Stimulated activated CD4-positive, alpha-beta T cell treated with anti-CD3 and anti-CD28 coated beads, Interleukin-15, amount 100 ng/mL, for 1 hour (primary cell): ENCODE measurements at places on chromosomes 3 and 15.

DNA sequence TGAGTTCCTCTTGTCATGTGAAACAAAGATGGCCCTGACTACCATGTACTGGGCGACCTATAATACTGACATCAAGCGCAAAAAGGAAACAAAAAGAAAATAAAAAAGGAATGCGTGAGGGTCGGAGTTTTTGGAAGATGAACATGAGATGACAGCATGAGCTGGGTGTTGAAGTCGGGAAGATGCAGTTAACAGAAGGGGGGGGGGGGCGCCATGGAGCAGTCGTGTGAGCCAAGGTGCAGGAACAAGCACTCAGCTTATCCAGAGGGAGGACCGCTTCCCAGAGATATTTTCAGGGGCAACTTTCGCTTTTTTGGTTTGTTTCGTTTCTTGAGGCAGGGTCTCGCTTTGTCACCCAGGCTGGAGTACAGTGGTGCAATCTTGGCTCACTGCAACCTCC lies 110.2 kb downstream of the RORA start:
- no peak for DNase-seq

GRCh38 chr3:151035072-151035471 lies 50.4 kb upstream of the MED12L start:
- no peak for DNase-seq

DNA sequence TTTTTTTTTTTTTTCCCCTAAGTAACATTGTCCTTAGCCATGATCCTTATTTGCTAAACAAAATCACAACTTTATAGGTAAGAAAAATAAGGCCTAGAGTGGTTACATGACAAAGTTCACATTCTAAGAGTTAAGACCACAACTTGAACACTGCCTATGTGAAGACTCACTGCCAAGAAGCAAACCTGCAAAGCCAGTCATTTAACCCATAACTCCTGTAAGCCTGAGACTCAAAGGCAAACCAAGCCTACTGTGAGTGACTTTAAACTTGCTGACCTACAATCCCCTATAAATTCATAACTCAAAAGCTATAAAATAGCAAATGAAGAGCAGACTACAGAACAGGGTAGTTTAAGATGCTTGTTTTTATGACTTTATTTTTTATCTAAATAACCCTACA lies 12.9 kb upstream of the ANKRD28 start:
- no peak for DNase-seq

DNA sequence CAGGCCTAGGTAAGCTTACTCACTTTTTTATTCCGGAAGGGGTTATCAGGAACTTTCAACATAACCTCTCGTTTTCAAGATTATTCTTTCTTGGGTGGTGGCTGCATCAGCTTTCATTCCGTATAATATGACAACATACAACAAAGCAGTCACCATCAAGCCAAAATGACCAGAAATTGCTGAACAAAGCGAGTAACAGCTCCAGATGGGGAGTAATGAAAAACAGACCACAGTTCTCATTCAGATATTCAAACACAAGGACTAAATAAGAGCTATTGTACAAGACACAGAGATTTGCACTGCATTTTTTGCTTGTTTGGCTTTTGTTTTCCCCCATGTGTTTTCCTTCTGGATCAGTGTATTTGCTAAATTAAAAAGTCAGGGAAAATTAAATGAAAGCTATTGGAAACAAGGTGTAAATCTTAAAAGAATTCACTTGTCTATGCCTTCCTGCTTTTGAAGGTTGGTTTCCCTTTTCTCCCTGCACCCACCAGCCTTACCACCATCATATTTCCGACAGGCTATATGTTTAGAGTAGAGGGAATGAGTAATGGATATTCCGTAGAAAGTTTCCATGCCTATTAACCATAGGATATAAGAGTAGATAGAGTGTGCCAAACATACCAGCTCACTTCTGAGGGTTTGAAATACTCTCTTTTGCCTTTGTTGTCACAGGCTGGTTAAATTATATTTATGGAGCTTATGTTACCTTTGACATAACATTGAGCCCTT lies 213.6 kb downstream of the RBMS3 start:
- DNase-seq: no peak

DNA sequence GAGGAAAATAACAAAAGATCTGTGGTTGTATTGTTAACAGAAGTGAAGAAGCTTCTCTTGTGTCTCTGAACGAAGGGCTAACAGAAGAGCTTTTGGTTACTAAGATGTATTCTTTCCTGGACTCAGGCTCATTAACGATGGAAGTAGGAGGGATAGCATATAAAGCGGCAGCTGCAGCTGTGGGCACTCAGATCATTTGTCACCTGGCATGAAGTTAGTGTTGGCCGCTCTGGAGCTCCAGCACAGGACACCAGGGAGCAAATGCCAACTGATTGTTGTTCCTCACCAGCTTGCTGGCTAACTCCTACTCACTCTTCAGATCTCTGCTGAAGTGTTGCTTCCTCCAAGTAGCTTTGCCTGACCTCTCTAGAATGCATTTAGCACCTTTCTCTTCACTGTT lies 15.5 kb upstream of the SLITRK3 start:
- DNase-seq: no peak

DNA sequence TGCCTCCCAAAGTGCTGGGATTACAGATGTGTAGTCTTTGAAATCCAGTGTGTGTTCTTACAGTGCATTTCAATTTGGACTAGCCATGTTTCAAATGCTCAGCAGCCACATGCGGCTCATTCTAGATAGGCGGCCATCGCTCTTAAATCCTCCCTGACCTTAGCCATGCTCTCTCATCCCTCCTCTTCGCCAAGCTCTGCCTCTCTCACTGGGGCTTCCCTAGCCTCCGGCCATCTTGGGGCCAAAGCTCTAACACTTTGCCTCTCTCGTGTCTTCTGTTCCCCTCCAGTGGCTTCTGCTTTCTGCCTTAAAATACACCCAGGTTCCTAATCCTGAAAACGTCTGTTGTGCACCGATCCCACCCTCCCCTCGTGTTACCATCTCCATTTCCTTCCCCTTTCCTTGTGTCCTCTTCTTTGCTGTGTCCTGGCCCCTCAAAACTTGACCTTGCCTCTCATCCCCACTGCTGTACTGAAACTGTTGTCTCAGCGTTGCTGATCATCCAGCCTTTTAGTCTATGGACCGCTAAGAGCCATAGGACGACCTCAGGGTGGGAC lies 1.4 kb upstream of the GHRL start:
- DNase-seq: no peak

- DNase-seq: no peak
Observed at GRCh38 chr3:18808429-18808828, 339.9 kb upstream of the KCNH8 start.

- no peak for DNase-seq
Observed at GRCh38 chr3:10353160-10353559, 32.2 kb upstream of the SEC13 start.

DNA sequence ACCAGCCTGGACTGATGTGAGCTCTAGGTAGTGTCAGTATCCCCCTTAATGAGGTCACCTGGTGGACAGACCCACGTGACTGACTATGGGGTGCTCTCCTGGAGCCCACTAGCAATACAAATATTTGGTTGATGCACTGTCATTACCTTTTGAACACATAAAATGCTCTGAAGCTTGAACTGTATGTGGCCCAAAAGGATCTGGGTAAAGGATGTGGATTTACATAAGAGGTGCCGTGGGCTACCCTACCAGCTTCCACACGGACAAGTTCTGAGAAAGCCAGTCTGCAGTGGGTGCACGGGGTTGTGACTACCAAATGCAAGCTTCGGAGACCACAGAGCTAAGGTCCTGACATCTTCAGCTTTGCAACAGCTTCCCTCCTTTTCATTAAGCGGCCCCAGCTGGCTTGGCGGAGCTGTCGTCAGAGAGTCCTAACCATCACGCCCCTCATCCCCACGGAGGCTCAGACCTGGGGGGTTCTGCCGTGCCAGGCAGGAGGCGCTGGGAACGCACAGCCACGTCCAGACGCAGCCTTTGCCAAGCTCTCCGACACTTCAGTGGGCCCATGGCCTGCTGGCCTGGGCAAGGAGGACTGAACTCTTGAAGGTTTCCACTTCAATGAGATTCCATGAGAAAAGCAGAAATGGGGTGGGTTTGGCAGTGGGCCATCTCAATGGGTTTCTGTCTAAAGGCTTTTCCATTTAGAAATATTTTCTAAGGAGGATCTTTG lies 228.3 kb downstream of the ADAMTS17 start:
- DNase-seq: no peak

- DNase-seq: no peak
Observed at GRCh38 chr15:96088650-96089049, 241.8 kb upstream of the NR2F2 start.

- no peak for DNase-seq
Observed at GRCh38 chr3:186589856-186590579, 19.5 kb downstream of the DNAJB11 start.

DNA sequence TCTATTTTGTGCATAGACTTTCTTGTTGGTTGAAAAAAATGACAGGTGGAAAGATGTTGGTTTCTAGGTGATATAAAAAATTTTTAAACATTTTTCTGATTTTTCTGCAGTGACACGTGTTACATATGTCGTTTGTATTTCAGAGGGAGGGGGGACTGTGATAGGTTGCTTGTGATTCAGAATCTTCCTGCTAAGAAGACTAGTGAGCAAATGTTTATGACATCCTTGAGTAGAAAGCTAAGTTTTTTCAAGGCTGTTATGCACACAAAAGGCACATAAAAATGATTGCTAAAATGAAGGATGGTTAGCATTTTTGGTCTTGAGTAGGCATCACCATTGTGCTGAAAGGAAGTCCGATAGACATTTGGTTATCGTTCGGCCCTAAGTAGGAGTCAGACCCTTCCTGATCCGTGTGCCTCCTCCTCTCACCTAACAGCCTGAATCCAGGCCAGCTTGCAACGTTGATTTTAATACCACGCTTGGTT lies 1.5 kb downstream of the ZNF639 start:
- no peak for DNase-seq

DNA sequence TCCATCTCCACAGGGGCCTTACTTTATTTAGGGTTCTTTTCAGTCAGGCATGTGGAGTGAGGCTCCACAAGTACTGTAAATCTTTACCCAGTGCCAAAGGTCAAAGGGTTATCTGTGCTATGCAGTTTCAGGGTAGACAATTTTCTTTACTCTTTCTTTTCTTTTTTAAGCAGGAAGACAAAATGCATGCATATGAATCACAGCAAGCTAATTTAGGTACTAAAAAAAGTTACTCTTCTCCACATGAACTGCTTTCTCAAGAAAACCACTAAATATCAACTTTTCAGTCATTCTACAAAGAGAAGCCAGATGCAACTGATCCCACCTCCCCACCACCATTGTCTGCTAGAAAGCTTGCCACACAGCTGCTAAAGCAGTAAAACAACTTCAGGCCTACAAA lies 73.3 kb upstream of the PYGO1 start:
- no peak for DNase-seq

DNA sequence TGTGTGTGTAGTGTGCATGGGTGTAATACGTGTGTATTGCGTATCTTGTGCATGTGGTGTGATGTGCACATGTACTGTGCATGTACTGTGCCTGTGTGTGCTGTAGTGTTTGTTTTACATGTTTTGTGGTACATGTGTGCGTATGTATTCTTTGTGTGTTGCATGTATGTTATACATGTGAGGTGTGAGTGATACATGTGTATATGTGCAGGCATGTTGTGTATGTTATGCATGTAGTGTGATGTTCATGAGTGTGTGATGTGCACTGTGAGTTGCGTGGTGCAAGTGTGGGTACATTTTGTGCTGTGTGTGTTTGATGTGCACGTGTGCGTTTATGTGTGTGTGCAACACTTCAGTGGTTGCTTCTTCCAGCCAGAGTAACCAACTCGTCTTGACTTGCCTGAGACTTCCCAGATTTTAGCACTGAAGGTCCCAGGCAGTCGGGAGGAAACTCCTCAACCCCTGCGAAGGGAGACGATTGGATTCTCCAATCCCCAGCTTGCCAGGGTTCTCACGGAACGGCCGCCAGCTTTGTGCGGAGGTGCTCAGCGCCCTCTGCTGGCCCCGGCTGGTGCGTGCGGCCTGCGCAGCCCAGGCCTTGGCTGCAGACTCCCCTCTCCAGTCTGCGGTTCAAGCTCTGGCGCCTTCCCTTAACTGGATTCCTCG lies 3.6 kb downstream of the GALNT15 start:
- peak; percentile 18 for DNase-seq

DNA sequence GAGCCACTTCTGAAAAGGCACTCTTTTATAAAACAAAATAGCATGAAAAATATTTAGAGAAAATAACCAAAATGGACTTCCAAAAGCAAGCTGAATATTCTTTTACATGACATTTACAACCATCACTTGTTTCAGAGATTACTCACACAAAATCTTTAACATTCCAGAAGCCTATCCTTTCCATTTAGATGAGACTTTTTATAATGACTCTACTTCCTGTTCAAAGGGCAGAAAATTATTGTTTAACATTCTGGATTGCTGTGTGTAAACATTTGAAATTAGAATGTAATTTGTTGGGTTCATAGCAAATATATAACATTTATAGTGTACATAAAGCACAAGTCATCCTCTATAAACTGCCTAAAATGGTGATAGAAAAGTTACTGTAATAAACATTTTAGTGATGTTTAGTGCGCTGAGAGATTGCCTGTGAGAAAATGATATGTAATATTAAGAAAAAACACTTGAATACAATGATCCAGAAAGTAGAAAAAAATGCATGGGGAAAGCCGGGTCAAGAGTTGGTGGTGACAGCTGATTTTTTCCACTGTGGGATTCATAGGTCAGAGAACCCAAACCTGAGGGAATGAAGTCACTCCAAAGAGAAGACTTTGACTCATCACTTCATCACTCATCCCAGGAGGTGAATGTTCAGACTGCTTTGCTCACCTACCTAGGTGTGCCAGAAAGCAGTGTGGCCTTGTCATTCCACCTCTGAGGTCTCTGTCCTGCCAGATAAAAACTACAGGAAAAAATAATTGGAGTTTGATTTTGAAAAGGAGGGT lies 305.8 kb downstream of the ARPP21 start:
- no peak for DNase-seq

DNA sequence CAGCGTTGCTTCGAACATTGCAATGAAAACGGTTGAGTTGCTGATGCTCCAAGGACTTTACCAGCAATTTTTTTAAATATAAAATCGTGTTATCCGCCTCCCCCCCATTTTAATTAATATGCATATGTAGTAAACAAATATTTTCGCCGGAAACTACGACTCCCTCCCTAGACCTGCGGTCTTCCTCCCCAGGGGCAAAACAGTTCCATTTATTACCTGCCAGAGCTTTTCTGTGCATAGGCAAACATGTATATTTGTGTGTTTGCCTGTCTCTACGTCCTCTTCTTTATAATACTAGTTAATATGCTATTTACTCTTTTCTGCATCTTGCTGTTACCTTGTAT lies 593 bp upstream of the RSL24D1 start:
- DNase-seq: no peak

- no peak for DNase-seq
Observed at GRCh38 chr15:65638109-65638508, 16.4 kb downstream of the SLC24A1 start.

- DNase-seq: no peak
Observed at GRCh38 chr3:72332689-72333088, 515.6 kb downstream of the SHQ1 start.

DNA sequence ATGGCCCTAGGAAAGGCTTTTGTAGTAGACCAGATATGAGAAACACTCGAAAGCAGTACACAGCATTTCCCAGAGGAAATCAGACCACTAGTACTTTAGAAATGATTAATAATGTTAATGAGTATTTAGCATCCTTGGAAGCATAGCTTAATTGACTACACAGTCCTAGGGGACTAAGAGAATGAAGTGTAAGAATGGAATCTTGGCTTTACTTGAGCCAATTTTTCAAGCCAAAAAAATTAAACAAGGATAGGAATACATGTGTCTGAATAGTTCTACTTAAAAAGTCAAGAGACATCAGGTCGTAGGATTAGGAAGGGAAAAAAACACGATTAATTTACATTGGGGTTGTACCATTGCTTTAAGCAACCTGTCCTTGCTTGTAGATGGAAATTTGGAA lies 38.2 kb downstream of the DPPA2 start:
- no peak for DNase-seq
